H54 (cell line): ENCODE measurements at places on chromosomes 4 and X.

- DNase-seq: no peak
Measured at GRCh38 chrX:48971249-48972219, at the start of gene KCND1. Gene KCND1 (minus strand): TSS chrX:48971844. CDS start chrX:48970271, 1,573 bp downstream.

GRCh38 chr4:85669204-85669603 is 194.3 kb downstream of the ARHGAP24 start:
- DNase-seq: no peak

- peak; percentile 0 for DNase-seq
Measured at GRCh38 chrX:24870143-24870542, 145.6 kb downstream of the ARX start.

DNA sequence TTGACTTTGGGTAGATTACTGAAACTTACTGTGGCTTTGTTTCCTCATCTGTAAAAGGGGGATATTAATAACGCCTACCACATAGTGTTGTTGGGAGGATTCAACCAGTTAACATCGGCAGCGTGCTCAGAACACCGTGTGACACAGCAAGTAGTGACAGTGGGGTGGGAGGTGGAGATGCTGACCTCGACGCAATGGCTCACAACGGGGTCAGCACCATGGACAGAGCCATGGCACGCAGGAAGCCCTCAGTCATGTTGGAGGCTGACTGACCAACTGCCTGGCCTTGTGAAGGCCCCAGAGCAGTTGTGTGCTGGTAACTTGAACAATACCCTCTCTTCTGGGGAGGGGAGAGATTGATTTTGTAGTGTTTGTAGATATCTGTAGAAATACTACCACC is 93.2 kb downstream of the WFS1 start:
- peak; percentile 35 for DNase-seq

GRCh38 chr4:136484996-136485395 is 1047.3 kb downstream of the PCDH18 start:
- no peak for DNase-seq

GRCh38 chr4:86522349-86522748 is 71.8 kb upstream of the PTPN13 start:
- no peak for DNase-seq

GRCh38 chr4:165006456-165006855 is 25.3 kb upstream of the TRIM60 start:
- DNase-seq: no peak

DNA sequence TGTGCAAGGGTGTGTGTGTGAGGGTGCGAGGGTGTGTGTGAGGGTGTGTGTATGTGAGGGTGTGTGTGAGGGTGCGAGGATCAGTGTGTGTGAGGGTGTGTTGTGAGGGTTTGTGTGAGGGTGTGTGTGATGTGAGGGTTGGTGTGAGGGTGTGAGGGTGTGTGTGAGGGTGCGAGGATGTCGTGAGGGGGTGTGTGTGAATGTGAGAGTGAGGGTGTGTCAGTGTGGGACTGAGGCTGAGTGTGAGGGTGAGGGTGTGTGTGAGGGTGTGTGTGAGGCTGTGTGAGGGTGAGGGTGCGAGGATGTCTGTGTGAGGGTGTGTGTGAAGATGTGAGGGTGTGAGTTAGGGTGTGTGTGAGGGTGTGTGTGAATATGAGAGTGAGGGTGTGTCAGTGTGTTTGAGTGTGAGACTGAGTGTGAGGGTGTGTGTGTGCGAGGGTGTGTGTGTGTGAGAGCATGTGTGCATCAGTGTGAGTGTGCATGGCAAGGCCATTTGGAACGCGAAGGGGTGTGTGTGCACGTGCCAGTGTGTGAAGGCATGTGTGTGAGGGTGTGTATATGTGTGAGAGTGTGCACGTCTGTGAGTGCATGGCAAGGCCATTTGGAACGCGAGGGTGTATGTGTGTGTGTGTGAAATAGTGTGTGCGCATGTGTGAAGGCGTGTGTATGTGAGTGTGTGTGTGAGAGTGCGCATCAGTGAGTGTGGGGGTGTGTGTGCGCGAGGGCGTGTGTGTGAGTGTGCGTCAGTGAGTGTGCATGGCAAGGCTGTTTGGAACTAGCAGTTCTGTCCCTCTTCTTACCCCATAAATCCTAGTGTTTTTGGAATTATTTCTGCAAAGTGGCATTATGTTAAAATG is 69.8 kb downstream of the RGS12 start:
- no peak for DNase-seq

GRCh38 chr4:186016796-186017195 is 52.2 kb upstream of the TLR3 start:
- no peak for DNase-seq

GRCh38 chrX:43446752-43447151 is 209.3 kb upstream of the MAOA start:
- no peak for DNase-seq

DNA sequence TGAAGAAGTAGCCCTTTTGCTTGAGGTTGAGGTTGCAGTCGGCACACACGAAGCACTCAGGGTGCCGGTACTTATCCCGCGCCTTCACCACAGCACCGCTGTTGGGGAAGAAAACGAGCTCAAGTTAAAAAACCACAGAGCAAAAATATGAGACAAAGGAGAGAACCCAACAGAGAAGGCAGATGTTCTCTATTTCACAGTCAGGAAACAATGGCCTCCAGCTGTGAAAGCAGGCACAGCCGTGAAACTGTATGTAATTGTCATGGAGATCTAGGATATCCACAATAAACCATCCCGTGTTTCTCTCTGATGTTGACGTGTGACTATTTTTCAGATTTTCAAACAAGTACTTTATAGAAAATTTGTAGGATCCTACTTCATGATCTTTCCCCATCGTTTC is 30.9 kb upstream of the CCDC110 start:
- DNase-seq: no peak

- no peak for DNase-seq
Measured at GRCh38 chr4:169201222-169202144, 69.3 kb downstream of the SH3RF1 start.

DNA sequence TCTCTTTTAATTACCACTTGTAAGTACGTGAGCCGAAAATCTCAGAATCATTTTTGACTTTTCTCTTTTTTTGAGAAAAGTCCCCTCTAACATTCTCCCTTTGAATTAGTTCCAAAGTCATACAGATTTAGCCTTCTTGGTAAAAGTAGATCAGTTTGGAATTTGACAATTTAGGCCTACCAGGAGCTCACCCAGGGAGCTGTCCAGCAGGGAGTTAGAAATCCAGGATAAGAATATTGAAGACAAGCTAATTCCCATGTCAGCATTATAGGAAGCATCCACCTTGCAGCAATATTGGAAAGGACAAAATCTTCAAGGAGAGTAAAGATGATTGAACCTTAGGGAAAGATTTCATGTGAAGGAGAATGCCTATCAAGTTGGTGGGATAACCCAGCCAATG is 352.2 kb upstream of the CPEB2 start:
- DNase-seq: no peak

DNA sequence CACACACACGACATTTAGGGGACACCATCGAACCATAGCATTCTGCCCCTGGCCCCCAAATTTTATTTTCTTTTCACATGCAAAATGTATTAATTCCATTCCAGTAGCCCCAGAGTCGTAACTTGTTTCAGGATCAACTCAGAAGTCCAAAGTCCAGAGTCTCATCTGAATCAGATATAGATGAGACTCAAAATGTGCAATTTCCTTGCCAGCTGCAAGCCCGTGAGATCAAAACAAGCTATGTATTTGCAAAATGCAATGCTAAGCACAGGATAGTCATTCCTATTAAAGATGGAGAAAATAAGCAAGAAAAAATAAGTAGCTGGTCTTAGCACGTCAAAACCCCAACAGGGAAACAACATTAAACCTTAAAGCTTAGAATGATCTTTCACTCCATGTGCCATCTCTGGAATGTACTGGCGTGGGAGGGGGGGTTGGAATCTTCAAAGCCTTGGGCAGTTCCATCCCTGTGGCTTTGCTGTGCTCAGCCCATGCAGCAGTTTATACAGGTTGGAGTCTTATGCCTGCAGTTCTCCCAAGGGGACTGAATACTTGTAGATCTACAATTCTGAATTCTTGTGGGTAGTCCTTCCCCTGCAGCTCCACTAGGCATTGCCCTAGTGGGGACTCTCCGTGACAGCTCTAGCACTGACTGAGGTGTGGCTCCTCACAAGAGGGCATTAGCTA is 47.7 kb upstream of the SYTL5 start:
- DNase-seq: no peak

- no peak for DNase-seq
Measured at GRCh38 chrX:132636080-132636479, 147.2 kb upstream of the MBNL3 start.

DNA sequence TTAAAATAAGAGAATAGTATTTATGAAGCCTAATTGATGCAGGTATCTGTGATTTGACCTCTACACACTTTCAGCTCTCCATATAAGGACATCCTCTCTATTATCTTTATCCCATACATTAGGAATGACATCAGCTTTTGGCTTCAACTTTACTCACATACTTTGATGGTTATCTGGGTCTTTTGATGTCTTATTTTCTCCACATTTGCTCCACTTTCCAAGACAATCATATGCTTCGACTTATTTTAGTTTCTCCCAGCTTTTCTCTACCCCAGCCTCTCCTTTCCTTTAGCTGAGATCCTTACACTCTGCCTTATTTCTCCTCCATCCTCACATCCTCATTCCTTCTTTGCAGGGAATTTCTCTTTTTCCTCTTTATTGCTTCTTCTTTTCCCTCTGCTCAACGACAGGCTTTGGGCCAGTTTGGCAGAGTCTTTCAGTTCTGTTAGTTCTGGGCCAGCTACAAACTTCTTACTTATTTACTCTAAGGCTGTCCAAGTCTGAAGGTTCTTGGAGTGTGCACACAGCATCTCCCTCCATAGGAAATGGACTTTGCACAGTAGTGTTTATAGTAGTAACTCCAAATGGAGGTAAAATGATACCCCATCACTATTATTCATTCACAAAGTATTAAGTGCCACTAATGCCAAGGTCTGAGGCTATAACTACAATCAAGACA is 50.5 kb downstream of the SLC4A4 start:
- no peak for DNase-seq

DNA sequence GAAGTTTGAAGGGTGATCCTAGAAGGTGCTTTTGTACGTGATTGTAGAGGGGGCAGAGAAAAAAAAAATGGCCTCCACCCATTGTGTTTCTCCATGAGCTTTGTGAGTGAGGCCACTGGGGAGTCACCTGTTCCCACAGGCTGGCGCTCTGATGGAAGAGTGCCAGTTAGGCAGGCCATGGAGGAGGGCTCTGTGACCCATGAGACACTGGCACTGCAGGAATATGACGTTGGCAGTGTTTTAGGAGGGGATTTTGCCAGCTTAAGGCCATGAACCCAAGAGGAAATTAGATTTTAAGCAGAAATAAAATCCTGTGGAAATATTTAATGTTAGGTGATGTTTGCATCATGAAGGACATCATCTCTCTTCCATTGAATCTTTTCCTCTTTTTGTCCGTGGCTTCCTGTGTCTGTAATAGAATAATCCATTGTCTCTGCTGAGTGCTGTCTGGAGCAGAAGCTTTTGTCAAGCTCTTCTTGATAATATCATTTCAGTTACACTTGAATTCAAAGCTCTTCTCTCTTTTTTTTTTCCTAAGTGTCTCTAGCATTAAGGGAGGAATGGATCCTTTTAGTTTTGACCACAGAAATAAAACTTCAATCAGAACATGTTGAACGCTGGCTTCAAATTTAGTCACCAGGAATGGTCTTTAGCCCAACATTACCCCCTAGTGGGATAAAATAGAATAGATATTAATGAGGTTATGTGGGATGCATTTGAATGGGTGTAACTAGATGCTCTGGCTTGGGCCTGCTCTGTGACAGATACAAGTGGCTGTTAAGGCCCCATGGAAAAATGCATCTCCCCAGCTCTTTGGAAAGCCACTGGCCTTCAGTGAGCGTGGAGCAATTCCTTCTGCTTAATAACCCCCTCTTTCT is 41.0 kb upstream of the UCP1 start:
- peak; percentile 15 for DNase-seq

GRCh38 chr4:82905205-82905604 is 4.7 kb downstream of the THAP9 start:
- peak; percentile 20 for DNase-seq

- DNase-seq: no peak
Measured at GRCh38 chrX:57822818-57823217, 87.4 kb downstream of the ZXDA start.

DNA sequence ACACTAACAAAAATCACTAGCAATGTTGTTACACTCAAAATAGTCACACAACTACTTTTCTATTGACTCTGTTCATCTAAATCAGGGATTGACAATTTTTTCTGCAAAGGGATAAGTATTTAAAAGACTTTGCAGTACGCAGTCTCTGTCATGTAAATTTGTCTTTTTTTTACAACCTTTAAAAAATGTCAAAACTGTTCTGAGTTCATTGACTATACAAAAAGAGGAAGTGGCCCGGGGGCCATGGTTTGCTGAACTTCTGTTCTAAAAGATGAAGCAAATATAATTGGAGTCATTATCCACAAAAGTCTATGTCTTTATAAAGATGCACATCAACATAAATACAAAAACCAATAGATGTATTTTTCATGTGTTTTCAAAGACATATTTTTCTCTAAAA is 1310.3 kb downstream of the RPA4 start:
- no peak for DNase-seq

GRCh38 chrX:116239944-116240840 is 69.6 kb downstream of the AGTR2 start:
- DNase-seq: no peak

DNA sequence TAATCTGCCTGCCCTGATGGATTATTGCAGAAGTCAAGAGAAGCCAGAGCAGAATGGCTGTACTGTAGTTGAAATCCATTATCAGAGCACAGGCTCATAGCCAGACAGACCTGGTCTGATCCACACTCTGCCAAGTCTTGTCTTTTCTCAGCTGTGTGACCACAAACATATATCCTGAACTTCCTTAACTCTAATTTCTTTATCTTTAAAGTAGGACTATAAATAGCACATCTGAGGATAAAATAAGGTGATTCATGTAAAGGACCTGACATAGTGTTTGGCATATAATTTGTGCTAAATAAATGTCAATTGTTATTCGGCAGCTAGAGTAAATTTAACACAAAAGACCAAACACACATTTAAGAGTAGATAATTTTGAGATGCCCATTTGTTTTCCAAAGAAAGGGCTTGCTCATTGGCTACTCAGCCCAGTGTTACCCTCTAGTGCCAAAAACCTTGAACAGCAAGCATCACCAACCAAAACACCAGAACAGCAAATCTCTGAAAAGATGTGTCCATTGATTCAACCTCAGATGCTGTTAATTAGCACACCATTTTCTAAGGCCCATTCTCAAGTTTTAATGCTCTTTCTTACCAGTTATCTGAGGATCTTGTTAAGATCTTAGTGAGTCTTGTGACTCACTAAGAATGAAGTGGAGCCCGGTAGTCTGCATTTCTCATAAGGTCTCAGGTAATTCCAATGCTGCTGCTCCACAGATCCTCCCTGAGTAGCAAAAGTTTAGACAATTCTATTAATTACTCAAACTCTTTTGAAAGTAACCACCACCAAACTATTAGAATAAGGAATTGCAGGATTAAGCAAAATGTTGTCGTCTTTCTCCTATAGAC is 108.8 kb downstream of the HHIP start:
- no peak for DNase-seq

DNA sequence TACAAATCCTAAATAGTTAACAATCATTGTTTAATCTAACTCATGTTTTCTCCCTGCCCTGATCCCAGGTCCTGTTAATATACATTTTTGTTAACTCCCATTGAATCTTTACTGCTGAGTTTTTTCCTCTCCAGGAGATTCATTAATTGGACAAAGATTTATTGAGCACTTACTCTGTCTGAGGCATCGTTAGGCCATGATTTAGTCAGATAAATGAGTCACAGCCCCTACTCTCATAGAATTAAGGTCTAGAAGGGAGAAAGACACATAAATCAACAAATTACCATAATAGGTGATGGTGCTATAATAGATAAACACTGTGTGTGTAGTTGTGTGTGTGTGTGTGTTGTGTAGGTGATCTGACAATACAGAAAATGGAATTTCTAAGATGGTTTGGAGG is 112.5 kb downstream of the MAPK10 start:
- DNase-seq: no peak
